AG09319 (cell line): ENCODE measurements at places on chromosomes 6 and 20.
A peak's percentile ranks its signal among the peaks of the same experiment; 100 is the strongest.

- DNase-seq = no peak
Measured at GRCh38 chr6:120604510-120604909, 729.8 kb downstream of the TBC1D32 start.

DNA sequence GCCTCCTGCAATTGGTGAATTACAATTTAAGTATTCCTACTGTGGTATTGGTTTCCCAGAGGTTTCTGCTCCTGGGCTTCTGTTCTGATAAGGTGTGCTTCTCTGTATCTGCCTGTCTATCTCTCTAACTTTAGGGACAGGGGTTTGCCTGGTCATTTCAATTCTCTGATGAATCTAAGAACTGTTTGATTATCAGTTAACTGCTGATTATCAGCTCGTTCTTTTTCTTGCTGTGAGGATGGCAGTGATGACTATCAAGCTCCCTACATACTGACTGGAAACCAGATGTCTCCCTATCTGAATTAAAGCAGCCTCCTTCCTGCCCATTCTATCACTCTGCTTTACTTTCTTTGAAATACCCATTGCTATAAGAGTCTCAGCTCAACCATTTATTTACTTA lies 120.5 kb downstream of the INSM1 start:
- no peak for DNase-seq

GRCh38 chr6:53151676-53152075 lies 3.0 kb upstream of the GCM1 start:
- DNase-seq = no peak

DNA sequence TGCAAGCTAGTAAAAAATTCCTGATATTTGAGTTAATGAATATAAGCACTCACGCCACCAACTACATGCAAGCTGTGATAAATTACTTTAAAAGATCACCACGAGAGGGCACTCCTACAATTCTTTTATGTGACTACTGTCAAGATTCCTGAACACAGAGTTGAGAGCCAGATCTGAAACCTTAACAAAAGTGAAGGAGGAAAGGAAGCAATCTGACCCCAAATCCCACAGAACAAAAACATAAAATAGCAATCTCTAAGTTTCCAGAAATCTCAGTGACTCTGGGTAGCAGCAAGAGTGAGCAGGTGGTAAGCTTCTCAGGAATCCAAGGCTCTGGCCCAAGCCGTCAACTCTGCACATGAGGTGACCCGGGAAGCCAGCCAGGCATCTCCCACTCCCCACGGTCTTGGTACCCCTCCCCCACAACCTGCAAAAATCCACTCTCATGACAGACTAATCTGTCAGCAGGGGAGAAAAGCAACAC lies 55.1 kb downstream of the STAU1 start:
- peak; percentile 53 for DNase-seq

- no peak for DNase-seq
Measured at GRCh38 chr6:120764312-120764711, 570.0 kb downstream of the TBC1D32 start.

GRCh38 chr20:37522260-37523011 lies 1.4 kb downstream of the NNAT start:
- no peak for DNase-seq

GRCh38 chr6:52376763-52377162 lies 14.8 kb downstream of the PAQR8 start:
- DNase-seq = no peak

DNA sequence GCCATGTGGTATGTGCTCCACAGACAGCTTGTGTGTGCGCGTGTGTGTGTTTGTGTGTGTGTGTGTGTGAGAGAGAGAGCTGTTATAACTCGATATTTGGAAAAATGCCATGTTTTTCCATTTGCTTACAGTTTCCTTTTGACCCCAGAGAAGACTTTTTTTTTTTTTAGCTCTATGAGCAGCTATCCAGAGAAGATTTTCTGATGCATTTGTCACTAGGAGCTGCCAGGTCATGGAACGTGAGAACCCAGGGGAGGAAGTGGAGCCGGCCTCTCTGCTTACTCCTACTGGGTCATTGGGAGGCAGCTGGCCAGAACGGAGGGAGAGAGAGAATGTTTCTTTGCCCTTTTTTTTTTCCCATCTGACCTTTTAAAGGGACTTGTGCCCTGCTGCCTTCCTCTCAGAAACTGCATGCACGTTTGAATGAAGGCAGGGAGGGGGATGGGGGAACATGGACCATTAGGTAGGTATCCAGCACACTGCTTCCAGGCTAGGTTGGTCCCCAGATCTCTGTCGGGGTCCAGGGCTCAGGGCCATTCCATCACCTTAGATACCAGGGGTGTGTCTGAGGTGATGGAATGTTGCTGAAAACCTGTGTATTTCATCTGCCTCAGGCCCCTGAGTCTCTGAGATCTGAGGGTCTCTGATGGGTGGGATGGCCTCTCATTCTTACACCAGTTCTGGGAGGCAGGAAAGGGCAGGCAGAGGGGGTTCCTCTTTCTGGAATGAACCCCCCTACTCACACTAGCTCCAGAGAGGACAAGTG lies 11.2 kb upstream of the MRPS18A start:
- peak; percentile 25 for DNase-seq
